GDM1 (cell line): ENCODE measurements at places on chromosomes 1 and 21.

DNA sequence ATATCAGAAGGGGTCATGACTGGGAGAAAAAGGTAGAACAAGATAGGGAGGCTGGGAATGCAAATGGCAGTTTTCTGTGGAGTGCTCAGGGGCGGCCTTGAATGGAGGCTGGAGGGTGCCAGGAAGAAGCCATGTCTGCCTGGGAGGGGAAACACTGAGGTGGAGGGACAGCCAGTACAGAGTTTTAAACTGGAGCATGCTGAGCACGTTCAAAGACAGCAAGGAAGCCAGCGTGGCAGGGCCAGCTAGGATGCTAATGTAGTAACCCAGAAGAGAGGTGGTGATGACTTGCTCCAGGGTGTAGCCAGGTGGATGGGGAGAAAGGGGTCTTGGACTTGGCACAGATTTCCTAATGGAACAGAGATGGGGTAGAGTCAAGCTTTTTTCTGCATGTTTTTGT lies 445.8 kb upstream of the VAMP3 start:
- DNase-seq: no peak

DNA sequence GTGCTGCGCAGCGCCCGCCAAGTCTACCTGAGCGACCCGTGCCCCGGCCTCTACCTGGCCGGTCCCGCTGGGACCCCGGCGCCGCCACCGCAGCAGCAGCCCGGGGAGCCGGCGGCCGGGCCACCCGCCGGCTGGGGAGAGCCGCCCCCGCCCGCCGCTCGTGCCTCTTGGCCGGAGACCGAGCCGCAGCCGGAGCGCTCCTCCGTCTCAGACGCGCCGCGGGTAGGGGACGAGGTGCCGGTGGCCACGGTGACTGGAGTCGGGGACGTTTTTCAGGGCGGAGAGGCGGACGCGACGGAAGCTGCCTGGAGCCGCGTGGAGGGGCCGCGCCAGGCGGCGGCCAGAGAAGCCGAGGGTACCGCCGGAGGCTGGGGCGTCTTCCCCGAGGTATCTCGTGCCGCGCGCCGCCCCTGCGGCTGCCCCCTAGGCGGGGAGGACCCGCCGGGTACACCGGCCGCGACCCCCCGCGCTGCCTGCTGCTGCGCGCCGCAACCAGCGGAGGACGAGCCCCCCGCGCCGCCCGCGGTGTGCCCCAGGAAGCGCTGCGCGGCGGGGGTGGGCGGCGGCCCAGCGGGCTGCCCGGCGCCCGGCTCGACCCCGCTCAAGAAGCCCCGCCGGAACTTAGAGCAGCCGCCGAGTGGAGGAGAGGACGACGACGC lies 646 bp downstream of the IER5 start:
- no peak for DNase-seq

DNA sequence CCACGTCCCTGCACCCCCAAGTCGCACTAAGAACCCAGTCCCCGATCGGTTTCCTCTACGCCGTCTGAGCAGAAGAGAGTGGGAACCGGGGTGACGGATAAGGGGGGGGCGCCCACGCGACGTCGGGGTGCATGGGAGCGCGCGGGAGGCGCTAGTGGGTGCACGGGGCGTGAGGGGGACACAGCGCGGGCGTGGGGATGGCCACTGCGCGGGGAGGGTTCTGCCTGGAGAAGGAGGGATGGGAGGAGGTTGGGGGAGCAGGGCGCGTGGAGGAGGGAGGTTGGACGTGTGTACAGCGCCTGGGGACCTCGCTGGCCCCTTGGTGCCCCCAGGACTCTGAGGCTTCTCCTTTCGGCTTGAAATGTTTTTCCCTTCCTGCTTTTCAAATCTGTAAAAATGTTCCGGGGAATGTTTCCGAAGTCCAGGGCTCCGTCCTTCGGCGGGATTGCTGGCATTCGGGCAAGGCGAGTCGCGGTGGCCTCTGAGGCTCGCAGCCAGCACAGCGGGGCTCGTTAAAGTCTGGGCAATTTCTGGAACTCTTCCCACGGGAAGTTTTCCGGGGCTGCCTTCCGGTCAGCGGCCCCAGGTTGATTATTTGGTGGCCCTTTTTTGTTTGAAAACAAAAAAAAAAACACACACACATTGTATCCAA lies 13.1 kb downstream of the RNF220 start:
- DNase-seq: no peak

DNA sequence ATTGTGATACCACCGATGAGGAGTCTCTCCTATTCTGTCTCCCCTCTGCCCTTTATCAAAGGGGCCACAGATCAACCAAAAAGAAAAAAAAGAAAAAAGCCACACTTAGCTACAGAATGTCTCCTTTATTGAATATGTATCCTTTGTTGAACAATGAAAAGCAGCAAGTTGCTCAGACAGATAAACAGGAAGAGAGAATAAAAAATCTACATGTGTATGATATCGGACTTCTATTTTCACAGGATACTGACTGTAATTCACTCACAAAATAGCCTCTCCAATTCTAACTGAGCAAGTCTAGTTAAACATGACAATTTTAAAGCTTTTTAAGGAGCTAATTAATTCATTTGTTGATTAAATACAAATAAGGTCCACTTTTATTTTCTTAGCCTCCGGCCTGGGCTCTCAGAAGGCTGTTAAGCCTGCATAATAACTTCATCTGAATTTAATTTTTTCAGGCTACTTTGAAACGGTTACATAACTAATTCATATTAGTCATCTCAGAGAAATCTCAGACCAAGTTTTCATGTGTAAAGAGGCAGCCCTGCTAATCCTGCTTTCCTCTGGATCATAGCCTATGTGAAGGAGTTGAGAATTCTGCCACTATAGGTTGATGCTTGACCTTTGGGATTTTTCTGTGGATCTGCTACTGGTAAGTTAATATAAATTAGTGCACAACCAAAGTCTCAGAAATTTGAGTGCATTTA lies 304.1 kb upstream of the NR5A2 start:
- no peak for DNase-seq

DNA sequence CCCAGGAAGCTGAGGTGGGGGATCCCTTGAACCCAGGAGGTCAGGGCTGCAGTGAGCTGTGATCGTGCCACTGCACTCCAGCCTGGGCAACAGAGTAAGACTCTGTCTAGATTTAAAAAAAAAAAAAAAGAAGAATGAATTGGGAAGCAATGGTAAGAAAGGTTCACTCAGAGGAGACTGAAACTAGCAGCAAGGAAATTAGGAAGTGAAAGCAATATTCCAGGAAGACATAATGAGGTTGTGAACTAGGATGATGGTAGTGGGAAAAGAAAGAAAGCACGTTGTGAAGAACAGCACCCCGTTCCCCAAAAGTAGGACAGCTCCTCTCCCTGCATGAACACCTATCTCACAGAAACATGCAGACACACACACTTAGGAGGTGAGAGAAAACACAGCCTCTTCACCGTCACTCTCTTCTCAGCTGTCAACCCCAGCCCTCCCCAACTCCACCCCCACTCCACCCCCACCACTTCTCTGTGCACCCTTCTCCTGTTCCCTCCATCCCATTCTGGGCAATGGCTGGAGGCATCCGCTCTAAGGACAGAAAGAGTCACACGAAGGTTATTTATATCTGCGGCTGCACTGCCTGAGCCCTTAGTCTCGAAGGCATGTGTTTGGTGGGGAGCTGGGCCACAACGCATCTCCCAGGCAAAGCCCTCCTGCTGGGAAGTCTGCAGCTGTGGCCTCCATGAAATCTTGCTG lies 101.8 kb upstream of the LPGAT1 start:
- DNase-seq: no peak

DNA sequence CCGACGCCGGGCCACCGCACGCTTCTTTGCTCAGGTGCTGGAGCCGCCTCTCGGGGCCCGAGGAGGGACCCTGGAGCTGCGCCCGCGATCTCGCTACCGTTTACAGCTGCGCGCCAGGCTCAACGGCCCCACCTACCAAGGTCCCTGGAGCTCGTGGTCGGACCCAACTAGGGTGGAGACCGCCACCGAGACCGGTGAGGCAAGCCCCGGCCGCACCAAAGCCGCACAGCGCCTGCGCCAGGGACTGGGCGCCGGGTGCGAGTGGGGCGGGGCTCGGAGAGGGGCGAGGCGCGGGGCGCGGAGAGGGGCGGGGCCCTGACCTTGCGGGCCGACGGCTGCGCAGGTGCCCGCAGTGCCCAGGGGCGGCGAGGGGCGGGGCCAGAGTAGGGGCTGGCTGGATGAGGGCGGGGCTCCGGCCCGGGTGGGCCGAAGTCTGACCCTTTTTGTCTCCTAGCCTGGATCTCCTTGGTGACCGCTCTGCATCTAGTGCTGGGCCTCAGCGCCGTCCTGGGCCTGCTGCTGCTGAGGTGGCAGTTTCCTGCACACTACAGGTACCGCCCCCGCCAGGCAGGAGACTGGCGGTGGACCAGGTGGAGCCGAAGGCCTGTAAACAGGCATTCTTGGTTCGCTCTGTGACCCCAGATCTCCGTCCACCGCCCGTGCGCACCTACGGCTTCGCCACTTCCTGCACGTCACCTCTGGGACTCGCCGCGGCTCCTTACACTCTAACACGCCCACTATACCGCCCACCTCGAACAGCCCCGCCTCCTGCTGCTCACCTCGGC lies 9.8 kb upstream of the CDC20 start:
- no peak for DNase-seq

GRCh38 chr1:201038186-201038876 lies 14.8 kb upstream of the KIF21B start:
- no peak for DNase-seq

DNA sequence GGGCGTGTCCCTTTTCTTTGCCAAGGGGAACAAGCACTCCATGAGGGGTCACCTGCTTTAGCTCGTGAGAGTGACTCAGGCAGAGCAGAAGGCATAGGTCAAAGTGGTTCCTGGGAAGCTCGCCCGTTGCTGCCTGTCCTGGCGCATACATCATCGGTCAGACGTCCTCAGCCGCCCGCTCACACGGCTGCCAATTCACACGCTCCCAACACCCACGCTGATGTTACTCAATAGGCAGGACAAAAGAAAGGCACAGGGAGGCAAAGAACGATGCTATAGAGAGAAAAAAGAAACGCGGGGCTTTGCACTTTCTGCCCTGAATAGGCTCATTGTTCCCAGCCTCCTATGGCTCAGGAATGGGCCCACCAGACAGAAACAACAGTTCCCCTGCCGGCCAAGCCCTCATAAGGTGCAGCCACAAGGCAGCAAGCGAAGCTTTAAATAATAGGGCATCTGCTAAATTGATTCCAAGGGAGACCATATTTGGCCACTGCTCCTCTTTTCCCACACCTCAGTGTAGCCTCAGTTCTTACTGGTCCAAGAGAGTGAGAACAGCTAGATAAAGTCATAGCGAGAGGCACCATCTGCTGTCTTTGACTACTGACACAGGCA lies 38.7 kb downstream of the VTCN1 start:
- no peak for DNase-seq

DNA sequence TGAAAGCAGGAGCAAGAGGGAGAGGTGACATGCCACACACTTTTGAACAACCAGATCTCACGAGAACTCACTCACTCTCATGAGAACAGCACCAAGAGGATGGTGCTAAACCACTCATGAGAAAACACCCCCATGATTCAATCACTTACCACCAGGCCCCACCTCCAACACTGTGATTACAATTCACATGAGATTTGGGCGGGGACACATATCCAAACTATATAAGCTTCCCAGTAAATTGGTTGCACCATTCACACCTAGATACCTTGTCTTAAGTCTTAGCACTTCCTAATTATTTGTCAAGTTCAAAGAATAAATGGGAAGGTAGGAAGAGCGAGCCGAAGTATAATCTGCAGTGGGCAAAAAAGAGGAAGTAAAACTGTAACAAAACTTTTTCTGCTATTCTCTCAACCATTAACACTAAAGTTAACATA lies 34.3 kb downstream of the AMY1C start:
- no peak for DNase-seq

DNA sequence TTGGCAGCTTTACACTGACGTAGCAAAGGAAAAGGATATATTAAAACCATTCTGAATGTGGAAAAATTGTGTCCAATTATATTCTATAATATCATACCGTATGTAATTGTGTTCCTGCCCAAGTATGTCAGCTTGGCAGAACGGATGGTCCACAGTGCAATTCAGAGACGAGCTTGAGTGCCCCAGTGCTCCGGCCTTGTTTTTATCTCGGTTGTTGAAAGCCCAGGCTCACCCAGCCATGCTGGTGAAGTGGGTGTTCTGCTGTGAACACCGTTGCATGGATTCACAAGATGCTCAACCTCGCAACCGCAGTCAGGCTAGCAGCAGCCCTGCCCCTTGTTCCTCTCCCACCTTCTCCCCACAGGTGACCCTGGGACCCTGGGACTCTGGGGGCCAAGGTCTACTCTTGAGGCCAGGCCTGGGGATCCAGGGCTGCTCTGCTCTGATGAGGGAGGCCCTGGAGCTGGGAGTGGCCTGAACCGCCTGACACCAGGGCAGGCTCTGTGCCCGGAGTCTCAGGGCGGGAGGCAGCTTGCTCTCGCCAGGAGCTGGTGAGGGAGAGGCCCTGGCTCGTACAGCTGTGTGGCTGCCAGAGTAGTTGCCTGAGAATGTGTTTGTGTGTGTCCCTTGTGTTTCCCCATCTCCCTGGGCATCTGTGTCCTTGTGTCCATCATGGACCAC lies 11.2 kb downstream of the PTPRF start:
- no peak for DNase-seq

DNA sequence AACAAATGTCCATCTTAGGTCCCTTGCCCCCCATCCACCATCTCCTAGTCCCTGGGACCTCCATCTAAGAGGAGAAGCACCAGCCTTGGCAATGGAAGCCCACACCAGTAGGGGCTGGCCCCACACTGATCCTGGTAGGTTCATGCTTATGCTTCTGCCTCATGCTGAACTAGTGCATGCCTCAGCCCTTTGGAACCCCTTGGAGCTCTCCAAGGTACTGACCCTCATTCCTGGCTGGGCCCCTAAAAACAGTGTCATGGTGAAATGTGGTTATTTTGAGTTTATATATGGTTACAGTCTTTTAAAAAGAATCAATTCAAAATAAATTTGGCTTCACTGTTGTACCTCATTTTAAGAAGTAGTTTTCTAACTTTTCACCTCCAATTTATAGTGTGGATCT lies 108.3 kb downstream of the HIVEP3 start:
- DNase-seq: peak; percentile 16

GRCh38 chr1:230048922-230049321 lies 18.1 kb upstream of the GALNT2 start:
- DNase-seq: no peak

- peak; percentile 50 for DNase-seq
Observed at GRCh38 chr1:23098463-23099170, 70.0 kb downstream of the LUZP1 start.

GRCh38 chr1:178682429-178682828 lies 42.6 kb upstream of the RALGPS2 start:
- no peak for DNase-seq

GRCh38 chr21:45073301-45074047 lies 906 bp upstream of the ADARB1 start:
- no peak for DNase-seq

DNA sequence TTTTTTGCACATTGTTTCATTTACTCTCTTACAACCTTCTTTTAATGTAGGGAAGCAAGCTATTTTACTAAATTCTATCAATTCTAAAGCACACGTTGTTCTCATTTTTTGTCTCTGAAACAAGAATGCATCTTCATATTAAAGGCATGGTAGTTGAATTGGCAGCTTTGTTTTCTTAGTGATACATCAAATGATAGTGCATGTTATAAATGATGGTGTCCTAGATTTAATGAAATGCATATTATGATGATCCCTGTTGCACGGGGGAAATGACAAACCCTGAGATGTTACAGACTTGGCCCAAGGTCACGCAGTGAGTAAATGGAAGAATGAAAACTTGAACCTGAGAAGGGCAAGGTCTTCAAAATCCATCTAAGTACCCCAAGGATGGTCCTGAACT lies 213.1 kb downstream of the KAZN start:
- DNase-seq: no peak

GRCh38 chr1:34656731-34657130 lies 98.1 kb upstream of the GJB5 start:
- no peak for DNase-seq
